ENCODE measurements at places on chromosomes 5 and 9.
A peak's percentile ranks its signal among the peaks of the same experiment; 100 is the strongest.

- DNase-seq, result no peak
Measured at GRCh38 chr9:124814164-124814535, 37.2 kb downstream of the OLFML2A start.

DNA sequence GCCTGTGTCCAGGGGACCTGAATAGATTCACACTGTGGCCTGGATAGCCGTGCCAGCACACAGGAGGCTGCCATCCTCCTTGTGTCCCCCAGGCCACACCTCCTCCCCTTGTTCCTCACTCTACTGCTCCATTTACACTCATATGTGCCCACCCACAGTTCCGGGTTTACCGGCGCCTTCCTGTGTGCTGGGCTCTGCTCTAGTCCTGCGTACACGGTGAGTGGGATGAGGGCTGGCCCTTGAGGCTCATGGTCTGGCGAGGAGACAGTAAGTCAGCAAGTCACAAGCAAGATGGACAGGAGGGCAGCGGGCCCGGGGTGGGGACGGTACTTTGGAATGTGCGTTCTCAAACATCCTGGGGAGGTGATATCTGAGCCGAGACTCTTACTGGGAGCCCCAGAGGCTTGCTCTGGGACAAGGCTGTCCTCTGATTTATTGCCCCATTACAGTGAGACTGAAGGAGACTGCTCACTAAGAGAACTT, 32.4 kb upstream of the NXNL2 start:
- DNase-seq, result no peak

- DNase-seq, result no peak
Measured at GRCh38 chr9:86685556-86685955, 261.8 kb downstream of the GAS1 start.

GRCh38 chr9:98807070-98807813, at the start of gene GALNT12:
Gene GALNT12 (plus strand): TSS chr9:98807670. CDS start chr9:98807699, 29 bp downstream.
- no peak for DNase-seq

GRCh38 chr5:126909856-126910255, 120.5 kb downstream of the MARCHF3 start:
- no peak for DNase-seq

DNA sequence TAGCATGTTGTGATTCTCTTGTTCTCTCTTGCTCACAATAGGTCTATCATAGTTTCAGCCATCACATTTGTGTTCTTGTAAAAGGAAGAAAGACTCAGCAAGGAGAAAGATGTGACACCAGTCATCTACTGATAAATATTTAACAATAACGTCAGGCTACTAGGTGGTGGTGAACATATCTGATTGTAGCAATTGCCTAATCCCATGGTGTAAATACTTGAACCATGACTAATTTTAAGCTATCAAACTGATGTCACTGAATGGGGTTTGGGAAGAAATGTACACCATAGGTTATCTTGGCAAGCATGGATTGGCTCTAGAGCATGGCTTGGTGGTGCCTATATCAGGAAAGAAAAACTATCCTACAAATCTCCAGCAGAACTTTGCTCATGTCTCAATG, 16.6 kb downstream of the DMRTA1 start:
- no peak for DNase-seq

DNA sequence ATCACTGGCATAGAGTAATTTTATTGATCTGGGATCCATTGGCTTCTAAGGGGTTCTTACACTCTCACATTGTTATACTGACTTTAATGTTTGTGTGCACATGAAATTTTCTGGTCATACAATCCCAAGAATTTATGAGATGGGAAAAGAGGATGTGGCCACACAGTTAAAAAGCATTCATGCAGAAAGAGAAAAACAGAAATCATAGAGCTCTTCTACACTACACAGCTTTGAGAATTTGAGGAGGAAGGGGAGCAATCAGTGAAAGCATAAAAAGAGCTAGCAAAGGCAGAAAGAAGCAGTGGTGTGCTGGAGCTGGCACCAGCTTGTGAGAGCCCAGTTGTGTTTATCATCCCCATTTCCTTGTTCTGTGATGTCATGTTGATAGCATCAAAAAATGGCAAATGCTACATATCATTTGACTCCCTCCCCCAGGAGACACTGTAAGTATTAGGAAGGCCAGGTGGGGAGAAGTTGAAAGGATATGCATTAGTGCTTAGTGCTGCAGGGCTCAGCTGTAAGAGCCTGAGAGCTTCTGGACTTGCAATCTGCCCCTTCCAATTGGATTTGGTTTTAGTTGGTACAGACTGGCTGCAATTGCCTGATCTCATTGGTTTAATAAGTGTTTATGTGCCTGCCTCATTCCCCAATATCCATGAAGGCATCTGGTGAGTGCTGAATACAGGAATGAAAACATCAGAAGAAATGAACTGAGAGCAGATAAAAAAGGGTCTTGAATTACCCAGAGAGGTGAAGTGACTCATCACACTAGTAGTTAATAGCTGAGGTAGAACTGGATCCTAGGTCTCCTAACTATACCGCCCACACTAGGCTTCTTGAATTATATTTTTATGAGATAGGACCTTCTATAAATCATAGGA, 30.9 kb downstream of the RHOBTB3 start:
- DNase-seq, result peak; percentile 38

DNA sequence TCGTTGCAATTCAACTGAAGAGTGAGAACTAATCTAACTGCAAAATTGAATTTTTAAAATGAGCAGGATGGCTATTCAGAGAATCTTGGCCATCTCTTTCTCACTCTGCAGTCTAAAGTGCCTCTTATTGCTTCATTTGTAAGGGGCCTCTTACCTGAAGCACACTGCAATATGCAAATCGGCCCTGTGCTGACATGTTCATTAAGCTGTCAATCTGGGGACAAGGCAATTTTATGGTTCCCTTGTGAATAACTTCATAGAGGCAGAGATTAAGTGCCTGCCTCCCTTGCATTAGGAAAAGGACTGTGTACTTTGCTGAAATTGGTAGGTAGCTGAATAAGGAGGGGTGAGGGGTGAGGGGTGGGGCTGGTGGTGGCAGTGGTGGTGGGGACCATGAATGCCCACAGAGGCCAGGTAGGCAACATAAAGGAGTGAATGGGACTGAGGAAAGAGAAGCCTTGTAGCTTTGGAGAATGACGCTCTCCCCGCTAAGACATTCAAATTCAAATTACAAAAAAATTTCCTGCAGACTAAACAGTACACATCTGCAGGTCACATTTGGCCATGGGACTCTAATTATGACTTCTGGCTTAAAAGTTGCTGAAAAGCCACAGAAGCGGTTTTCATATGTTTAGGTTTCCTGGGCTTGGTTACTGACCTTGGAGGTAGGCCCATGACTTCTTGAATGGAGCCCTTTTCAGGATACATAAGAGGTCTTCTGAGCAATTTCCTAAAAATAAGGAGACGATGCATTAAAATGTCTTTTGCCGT, 25.0 kb downstream of the TNFSF8 start:
- DNase-seq, result no peak

DNA sequence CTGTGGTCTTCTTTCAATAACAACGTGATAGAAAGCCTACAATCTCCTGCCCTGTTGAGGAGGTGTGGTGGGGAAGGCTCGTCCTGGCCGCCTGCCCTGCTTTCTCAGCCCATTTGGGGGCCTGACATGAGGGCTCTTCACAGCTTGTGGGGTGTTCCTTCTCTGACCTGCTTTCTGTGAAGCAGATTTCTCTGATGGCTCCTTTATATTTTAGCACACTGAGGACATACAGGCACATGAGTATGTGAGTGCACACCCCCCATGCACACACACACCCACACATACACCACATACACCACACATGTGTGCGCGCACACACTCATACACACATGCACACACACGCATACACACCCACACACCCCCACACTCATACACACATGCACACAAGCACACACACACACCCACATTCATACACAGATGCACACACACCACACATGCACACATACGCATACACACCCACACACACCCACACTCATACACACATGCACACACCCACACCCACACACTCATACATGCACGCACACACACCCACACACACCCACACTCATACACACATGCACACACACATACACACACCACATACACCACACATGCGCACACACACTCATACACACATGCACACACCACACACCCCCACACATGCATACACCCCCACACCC, 117.5 kb downstream of the COL5A1 start:
- DNase-seq, result no peak

DNA sequence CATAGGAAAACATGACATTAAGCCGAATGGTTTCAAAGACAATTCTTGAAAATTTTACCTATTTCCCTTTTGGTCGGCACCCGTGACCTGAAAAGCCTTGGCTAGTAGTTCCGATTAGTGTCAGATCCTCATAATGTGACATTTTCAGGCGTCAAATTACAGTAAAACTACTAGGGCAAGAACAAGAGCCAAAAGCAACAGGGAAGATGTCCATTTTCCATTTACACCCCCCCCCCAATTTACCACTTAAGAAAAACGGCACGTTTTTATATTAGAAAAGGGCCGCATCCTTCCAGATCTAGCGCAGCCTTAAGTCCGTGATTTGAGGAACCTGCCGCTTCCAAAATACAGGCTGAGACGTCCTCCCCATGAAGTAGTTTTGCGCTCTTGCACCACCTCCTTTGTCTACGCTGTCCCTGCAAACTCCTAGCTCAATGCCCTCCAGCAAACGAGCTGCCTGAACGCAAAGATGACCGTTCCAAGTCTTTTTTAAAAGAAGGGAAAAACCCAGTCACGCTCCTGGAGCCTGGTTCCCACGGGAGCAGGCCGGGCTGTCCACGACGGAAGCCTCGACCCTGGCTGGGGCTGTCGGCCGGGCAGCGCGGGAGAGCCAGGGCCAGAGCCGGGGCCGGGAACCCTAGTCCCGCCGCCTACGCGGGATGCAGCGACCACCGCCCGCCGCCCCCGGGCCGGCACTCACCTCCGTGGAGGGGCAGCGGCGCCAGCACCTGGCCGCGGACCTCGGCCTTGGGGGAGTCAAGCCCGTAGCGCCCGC, 616 bp downstream of the RNF130 start:
- peak; percentile 64 for DNase-seq

DNA sequence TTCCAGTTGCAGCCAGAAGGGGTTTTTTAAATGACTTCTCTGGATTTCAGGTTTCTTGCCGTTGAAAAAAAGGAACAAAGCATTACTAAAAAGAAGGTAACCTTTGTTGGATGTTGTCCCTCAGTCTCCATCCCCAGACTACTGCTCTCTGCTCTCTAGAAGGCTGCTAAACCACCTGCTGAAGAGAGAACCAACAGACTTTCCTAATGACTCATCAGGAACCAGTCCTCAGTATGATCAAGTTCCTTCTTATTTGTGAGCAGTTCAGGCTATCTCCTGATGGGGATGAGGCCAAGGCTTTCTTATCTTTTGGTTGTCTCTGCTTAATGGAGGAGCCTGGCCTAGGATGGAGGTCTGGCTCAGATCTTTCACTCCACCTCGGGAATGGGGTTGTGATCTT, 4.1 kb downstream of the KIF4B start:
- no peak for DNase-seq

DNA sequence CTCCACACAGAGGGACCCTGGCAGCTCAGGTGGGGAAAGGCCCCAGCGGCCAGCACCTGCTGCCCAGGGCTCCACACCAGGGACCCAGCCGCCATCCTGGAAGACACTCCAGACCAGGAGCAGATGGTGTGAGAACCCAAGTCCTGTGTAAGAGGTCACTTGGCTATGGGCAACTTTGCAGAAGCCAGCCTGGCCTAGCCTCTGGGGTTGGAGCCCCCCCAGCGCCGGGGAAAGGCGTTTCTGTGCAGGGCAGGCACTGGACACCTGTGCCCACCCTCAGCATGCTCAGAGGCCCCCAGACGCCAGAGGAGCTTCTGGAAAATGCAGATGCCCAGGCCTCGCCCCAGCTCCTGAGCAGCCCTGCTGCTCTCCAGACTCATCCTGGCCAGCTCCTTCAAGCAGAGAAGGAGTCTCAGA, 34.0 kb downstream of the RASGEF1C start:
- DNase-seq, result no peak

DNA sequence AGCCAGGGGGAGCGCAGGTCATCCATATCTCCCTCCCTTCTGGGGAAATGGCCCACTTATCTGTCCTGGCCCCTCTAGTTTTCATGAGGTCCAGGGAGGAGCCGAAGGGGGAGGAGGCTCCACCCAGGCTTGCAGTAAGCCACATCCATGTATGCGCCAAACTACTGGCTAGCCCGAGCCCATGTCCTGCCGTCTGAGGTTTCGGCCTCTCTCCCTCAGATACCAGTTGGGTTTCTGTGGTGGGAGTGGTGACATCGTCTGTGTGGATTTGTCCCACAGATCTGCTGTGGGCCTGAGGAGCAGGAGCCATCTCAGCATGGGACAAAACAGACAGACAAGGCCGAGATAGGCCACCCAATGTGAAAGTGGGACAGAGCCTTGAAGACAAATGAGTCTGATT, 78.3 kb upstream of the ORM1 start:
- no peak for DNase-seq

Data from cardiac muscle cell (in vitro differentiated cells and primary cell).